ENCODE measurements at places on chromosomes 4 and X.

DNA sequence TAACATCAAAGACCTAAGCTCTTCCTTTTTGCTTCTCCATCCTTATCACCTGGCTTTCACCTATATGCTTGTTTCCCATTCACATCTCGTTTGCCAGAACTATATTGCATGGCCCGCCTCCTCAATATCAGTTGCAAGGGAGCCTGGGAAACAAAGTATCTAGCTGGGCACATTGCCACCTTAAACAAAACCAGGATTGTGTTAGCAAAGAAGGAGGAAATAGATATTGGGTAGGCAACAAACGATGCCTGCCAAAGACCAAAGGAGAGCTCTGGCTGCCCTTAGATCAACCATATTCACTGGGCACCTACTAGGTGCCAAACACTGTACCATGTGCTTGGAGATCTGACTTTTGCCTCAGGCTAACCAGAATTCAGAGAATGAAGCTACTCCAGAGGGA lies 107.5 kb downstream of the GRIA3 start:
- DNase-seq, result no peak

GRCh38 chrX:13340182-13340791 lies 20.4 kb upstream of the ATXN3L start:
- DNase-seq, result no peak

GRCh38 chrX:16883487-16883804 lies 13.3 kb upstream of the RBBP7 start:
- DNase-seq, result no peak

GRCh38 chr4:114466299-114466698 lies 132.3 kb upstream of the UGT8 start:
- DNase-seq, result no peak

DNA sequence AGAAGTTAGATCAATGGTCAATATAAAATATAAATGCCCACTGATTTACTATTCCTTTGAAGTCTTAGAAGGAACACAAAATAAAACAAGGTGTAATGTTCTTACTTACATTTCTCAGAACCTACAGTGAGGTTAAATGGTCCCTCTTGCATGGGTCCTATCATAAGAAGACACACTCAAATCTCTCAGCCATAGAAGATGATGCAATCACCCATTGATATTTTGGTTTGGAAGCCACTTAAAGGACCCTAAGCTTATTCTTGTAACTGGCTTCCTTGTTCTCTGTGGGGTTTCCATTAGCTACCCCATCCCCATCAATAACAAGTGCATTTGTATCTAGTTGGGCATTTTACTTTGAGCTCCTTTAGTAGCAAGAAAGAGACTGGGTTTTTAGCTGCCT lies 15.1 kb downstream of the REELD1 start:
- DNase-seq, result no peak

- DNase-seq, result no peak
Observed at GRCh38 chr4:167721617-167722486, 370.5 kb upstream of the ANXA10 start.

DNA sequence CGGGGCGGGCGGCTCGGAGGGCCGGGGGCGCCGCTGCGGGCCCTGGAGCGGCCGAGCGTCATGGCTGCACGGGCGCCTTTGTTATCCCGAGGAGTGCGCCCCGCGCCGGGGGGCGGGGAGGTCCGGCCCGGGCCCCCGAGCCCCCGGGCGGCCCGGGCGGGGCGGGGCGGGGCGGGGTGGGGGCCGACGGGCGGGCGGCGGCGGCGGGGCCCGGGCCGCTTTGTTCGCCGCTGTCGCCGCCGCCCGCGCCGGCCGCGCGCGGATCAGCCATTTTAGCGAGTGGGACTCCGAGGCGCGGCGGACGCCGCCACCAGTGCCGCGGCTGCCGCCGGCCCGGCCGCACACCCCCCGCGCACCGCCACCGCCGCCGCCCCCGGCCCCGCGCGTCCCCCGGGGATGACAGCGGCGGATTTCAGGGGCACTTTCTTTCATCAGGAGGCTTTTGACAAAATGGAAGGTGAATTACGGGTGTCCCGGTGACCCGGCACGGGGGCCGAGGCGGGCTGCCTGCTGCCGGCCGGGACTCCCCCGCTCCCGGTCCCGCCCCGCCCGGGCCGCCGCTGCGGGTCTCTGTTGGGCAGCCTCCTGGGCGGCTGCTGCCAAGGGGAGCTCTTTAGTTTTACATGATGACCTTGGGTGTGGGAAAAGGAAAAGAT lies 1.2 kb downstream of the HMGB3 start:
- DNase-seq, result no peak

DNA sequence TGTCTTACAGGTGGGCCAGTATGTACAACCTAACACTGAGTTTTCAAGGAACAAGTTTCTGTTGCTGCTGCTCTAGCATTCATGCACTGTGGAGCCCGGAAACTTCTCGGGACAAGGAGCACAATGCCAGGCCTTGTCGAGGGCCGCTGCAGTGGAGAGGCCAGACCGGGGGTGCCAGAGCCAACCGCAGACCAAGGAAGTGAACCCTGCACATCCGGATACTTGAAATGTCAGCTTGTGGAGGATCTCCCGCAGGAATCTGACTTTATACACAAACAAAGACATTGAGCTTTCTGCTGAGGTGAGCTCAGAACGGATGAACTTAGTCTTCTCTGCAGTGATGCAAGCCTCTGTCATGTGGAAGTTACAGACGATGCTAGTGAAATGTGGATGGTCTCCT lies 99.5 kb downstream of the ZNF827 start:
- DNase-seq, result no peak
